Keratinocyte (primary cell): ENCODE measurements at places on chromosomes 4 and X. TPM values are rescaled to one million over a fixed set of nuclear protein-coding genes. Genes with fewer than 3 reads are reported as not detected.

- DNase-seq: no peak
Measured at GRCh38 chrX:123691776-123692175, 41.1 kb downstream of the THOC2 start.

- DNase-seq: no peak
Measured at GRCh38 chr4:123116412-123116811, 194.0 kb upstream of the NUDT6 start.

DNA sequence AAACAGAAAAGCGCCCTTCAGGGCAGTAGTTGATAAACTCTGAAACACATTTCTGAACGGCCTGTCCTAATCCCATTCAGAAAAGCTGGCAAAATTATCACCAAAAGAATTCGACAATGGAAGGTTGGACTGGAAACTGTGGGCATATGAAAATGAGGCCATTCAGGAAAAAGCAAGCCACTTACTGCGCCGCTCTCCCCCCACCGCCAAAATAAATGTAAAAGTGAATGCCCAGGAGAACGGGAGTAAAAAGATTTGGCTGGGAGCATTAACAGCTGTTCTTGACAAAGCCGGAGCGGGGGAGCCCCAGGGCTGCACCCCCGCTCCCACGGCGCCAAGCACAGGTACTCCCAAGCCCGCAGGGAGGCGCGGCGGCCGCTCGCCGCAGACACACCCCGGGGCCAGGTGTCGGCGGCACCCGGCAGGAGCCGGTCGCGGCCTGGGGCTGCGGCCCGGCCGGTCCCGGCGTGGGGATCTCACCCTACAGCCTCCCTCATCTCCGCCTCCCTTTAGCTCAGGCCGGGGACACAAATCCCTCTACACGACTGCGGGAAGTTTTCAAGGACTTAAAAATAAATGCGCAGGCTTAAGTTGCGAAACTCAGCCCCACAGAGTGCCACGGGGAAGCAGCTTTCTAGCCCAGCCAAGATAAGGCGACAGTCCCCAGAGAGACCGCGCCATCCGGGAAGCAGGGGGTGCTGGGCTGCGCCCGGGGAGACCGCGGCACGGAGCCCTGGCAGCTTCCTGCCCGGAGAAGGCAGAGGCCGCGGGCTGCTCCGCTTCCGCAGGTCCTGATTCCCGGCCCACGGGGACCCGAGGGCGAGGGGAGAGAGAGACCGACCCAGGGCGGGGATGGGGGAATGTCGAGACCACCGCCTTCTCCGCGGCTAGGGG lies 593 bp downstream of the SH3RF1 start:
- no peak for DNase-seq

DNA sequence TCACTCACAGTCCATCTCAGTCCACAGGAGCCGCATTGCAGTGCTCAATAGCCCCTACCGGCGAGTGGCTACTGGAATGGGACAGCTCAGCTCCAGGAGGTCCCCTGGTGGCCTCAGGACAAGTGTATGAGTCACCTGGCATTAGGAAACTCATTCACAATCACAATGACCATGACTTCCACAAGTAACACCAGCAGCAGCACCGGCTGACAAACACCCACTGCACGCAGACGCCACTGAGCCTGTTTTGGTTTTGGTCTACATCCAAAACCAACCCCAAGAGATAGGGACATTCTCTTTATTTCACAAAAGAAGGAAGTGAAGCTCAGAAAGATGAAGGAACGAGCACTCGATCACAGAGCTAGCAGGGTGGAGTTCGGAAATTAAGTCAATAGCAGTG lies 8.1 kb downstream of the JAKMIP1 start:
- no peak for DNase-seq

Gene MGAT4D
- polyA plus RNA-seq: not detected in 3 replicates

- no peak for DNase-seq
Measured at GRCh38 chrX:118560489-118560888, 64.9 kb downstream of the DOCK11 start.

GRCh38 chrX:99913611-99914010 lies 496.5 kb downstream of the PCDH19 start:
- no peak for DNase-seq
